ENCODE measurements at places on chromosomes 1 and 21. TPM values are rescaled to one million over a fixed set of nuclear protein-coding genes. Genes with fewer than 3 reads are reported as not detected.

DNA sequence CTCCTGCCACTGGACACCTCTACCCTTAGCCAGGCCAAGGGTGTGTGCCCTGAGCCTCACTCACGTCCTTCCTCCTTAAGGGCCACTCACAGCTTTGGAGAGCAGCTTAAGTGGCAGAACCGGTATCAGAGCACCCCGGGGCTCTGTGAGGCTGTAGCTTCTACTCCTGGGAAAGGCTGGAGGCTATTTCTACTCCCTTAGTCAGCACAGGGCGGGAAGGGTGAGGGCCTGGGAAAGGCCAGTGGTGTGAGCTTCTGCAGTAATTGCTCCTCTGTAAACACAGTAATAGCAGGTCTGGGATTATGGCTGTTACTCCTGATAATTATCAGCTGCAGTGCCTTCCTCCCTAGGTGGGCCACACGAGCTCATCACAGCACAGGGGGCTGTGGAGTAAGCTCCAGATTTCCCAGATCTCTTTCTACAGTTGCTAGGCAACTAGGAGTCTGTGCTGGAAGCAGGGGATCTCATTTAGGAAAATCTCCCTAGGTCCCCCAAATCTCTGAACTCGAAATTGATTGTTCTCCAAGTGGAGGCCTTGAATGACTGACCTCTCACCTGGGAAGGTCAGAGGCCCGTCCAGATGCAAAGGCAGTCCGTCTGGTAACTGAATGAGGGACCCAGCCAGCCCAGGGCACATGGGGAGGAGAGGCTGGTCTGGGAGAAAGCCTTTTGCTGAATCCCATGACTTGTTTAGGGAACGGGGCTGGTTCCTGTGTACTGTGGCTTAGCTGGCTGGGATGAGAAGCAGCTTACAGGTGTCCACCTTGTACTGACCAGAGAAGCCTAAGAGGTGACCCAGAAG lies 29.3 kb downstream of the IER5 start:
- DNase-seq, result peak; percentile 95

FMO4 gene
- 0.98 TPM for total RNA-seq

DNA sequence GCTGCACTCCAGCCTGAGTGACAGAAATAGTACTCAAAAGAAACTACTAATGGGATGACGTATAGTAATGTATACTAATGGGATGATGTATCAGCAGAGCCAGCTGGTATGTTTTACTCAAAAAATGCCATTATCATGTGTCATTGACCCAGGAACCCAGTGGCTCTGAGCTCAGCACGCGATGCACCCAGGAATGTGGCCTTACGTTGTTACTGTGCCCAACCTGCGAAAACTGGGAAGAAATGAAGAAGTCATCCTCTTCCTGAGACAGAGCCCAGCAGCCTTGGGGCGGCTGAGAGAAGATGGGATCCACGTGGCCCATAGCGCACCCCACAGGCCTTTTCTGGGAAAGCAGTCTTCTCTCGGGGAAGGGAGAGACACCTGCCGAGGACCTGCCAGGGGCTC lies 8.8 kb downstream of the UBE2J2 start:
- DNase-seq, result peak; percentile 100

NUCKS1 gene
- 101 TPM for total RNA-seq
